ENCODE measurements at places on chromosomes 2 and 18.
A peak's percentile ranks its signal among the peaks of the same experiment; 100 is the strongest.

- ATAC-seq: peak; percentile 78
These were observed 136.1 kb downstream of the EXOC6B start for GRCh38 chr2:72689579-72690195.

DNA sequence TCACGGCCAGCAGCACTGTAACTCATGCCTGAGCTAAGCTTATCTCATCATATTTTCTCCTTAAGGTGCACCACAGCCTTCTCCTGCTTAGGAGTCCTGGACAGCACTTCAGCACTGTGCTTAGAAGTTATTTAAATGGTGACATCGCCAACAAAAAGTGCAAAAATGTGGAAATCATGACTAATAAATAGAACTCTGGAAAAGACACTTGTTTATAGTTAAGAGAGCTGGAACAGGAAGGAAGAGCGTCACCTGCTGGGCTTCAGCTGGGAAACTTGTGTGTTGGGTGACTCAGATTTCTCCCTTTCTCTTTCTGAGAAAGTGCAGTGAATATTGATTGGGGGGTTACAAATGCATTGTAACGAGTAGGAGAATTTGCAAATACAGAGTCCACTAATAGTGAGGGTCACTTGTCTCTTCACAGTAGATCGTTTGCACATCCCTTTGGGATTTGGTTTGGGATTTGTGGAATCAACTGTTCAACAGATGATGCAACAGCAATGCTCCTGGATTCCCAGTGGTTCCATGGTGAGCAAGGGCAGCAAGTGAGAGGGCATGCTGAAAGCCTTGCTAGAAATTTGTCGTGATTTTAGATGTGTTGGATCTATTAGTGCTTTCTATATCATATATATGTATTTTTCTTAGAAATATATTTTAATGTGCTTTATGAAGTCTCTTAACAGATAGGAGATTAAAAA, 84.2 kb downstream of the DOK6 start:
- peak; percentile 81 for ATAC-seq

DNA sequence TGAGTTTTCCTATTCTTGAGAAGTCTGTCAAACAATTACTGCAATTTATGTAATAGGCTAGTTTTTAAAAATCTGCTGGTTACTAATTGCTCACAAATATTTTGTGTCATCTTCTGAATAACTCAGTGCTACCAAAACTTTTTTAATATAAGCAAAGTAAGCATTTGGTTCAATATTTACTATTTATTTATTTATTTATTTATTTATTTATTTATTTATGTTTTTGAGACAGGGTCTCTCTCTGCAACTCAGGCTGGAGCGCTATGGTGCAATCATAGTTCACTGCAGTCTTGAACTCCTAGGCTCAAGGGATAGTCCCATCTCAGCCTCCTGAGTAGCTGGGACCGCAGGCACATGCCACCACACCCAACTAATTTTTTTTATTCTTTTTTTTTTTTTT, 60.4 kb upstream of the CDH20 start:
- no peak for ATAC-seq

DNA sequence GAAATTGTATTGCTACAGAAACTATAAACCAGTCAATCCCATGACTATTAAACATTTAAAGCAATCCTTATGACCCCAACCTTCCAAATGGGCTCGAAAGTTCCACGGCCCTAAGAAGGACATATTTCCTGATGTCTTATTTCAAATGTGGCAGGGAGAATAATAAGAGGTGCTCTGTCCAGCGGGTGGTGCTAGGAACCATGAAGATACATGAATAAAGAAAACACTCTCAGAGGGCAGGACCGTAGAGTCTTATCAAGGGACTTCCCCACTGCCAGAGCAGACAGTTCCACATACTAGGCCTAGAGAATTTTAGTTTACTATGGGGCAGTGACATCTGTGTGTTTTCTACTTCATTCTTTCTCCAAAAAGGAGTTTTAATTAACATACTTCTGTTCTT, 187.1 kb upstream of the PIK3C3 start:
- peak; percentile 92 for ATAC-seq

DNA sequence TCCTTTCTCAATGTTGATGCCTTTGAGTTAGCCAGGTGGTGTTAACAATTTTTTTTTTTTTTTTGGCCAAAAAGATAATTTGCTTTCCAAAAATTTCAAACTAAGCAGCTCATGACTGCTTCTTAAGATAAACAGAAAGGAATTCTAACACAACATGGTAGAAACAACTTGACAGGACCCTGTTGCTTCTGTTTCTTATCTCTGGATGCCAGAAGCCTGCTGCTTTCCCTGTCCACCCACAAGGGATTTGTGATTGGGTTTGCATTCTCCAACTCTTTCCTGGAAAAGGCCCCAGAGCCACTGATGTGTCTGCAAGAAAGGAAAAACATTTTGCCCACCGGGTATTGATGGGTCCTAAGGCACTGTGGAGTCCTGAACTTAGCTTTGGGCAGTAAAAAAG, 217.2 kb upstream of the PKDCC start:
- ATAC-seq: no peak

GRCh38 chr2:26621469-26622199, 19.5 kb downstream of the CIB4 start:
- ATAC-seq: no peak

DNA sequence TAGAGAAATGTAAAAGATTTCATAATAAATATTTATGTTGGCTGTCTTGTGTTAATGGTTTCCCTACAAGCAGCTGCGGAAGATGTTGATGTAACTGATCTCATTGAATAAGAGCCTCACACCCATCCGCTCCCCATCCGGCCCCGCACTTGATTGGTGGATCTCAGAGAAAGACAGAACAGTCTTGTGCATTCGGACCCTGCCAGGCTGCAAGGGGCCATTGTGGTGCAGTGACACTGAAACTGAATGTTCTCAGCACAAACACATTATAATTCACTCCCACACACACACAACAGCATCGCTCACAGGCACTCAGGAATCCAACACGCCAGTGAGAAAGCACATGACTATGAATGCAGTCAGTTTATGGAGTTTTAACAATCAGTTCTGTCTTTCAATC, 47.8 kb downstream of the PRELID3A start:
- ATAC-seq: no peak

GRCh38 chr2:175007510-175007909, 2.3 kb upstream of the CHN1 start:
- ATAC-seq: no peak

GRCh38 chr2:74357627-74358026, 14.4 kb upstream of the SLC4A5 start:
- ATAC-seq: no peak

GRCh38 chr2:26521054-26521912, 43.4 kb upstream of the OTOF start:
- peak; percentile 67 for ATAC-seq

DNA sequence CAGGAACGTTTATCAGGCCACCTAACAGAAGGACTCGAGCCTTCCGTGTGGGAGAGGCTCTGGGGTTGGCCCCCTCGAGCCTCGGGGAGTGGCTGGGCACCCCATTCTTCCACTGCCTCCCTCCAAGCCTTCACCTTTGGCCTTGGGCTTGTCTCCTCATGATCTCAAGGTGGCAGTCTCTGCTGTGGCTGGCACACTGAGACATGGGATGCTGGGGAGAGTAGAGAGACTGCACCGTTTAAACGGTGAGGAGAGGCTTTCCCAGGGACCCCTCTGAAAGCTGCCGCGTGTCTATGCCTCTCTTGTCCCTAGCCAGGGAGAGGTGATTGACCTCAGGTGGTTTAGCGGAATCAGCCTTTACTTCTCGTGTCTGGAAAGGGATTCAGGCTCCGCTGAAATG, 71.0 kb downstream of the DCDC2C start:
- no peak for ATAC-seq

GRCh38 chr2:19435815-19436214, 77.4 kb upstream of the OSR1 start:
- peak; percentile 83 for ATAC-seq

DNA sequence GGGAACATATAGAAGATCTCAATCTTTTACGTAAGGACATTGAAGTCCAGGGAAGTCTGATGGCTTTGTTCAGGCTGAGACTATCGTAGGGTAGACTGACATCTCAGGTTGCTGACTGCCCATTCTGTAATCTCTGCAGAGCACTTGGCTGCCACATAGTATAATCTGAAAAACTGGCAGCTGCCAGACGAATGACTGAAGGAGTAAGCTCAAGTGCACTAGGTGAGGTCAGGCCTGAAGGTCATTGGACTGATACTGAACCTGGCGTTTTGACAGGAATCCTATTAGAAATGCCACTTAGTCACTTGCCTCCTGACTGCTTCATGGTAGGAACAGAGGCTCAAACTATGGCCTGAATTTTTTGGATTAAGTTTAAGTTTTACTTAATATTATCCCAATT, 23.5 kb downstream of the GPD2 start:
- no peak for ATAC-seq

DNA sequence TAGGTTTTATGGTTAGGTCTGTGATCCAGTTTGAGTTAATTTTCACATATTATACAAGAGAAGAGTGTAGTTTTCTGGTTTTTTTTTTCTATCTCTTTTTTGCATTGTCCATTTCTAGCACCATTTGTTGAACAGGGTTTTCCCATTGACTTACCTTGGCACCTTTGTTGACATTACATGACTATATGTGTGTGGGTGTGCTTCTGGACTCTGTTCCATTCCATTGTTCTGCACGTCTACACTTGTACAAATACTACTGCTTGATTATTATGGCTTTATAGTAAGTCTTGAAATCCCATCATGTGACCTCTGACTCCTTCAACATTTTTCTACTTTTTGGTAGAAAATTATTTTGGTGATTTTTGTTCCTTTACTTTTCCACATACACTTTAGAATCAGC, 38.7 kb downstream of the UBE2F start:
- no peak for ATAC-seq

- ATAC-seq: no peak
These were observed 303.4 kb downstream of the PIK3C3 start for GRCh38 chr18:42258301-42258965.

GRCh38 chr18:8175501-8176061, 433.7 kb upstream of the RAB12 start:
- ATAC-seq: no peak

DNA sequence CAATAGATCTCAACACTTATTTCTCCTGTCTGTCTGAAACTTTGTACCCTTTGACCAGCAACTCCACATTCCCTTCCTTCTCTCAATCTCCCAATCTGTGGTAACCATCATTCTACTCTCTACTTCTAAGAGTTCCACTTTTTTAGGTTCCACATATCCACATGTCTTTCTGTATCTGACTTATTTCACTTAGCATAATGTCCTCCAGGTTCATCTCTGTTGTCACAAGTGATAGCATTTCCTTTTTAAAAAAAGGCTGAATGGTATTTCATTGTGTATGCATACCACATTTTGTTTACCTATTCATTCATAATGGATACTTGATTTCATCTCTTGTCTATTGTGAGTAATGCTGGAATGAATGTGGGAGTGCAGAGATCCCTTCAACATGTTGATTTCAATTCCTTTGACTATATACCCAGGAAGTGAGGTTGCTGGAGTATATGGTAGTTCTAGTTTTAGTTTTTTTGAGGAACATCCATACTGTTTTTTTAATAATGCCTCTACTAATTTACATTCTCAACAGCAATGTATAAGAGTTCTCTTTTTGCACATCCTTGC, 18.8 kb upstream of the MMADHC start:
- no peak for ATAC-seq

DNA sequence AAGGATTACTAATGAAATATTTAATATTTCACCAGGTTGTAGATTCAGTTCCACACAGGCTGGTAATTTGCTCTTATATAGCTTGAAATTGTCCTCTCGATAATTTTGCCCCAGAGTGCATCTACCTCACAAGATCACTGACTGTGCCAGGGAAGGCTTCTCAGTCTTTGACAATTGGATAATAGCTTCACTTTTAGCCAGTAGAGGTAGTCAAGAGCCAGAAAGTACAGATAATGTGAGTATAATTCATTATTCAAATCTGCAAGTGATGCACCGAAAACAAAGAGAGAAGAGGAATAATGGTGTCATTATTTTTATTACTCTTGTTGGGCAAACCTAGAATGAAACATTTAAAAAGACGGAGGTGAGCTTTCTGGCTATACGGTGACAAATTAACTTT, 292.8 kb downstream of the EN1 start:
- ATAC-seq: peak; percentile 60

DNA sequence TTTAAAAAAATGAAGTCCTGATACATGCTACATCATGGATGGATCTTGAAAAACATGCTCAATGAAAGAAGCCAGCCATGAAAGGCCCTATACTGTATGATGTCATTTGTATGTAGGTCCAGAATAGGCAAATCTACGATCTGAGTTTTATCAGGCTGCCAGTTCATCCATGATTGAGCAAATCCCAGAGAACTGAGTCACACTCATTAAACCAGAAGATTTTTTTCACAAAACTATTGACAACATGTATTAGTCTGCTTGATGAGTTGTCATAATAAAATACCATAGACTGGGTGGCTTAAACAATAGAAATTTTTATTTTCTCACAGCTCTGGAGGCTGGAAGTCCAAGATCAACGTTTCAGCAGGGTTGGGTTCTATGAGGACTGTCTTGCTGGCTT, 130.7 kb downstream of the MREG start:
- ATAC-seq: no peak

GRCh38 chr18:74395648-74396154, 61.4 kb downstream of the DIPK1C start:
- ATAC-seq: no peak

DNA sequence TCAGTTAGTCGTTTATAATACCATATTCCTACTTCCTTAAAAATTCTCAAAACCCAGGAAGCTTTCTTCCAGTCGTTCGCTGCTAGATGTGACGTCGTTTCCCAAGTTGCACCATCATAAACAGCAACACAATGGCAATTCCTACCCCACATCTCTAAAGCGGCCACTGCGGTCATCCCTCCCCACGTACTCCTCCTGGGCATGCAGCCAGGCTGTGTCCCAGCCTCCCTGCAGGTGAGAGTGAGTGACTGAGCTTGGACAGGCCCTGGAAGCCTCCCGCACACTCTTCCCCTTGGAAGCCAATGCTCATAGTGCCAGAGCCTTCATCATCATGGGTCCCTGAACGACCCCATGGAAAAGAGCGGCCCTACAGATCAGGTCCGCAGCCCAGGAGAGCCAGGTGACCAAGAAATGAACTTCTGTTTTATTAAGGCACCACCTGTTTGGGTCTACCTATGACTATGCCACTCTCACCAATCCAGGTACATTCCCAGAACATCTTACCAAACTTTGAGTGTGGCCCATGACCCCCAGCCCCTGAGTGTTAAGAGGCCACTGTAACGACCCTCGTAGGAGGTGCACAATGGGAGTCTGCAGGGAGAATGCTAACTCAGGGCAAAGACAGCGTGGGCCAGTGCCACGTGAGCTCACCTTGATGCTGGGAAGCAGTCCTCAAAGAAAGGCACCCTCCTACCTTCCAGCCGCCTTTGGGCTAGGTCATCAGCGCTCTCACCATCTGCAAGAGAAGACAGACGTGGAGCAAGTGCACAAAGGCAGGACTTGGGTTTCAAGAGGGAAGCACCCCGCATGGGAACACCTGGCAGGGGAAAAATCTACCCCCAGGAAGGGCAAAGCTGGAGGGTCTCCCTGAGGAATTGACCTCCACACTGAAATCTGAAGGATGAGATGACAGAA, 74.7 kb upstream of the RAB6C start:
- no peak for ATAC-seq

DNA sequence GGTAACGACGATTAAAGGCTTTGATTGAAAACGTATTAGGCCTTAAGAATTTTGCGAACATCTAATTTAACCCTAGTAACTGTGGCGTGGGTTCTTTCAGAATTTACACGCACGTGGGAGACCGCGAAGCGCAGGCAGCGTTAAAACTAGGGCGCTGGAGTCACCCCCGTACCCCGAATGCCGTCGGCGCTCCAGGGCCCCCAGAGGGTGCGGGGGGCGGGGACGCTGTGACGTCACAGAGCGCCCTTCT, 673 bp upstream of the SMCHD1 start:
- peak; percentile 27 for ATAC-seq

All from SK-N-SH treated with all-trans-retinoic acid at 6 μM for 48 hours (cell line).